ENCODE measurements at places on chromosomes 7 and 10.

DNA sequence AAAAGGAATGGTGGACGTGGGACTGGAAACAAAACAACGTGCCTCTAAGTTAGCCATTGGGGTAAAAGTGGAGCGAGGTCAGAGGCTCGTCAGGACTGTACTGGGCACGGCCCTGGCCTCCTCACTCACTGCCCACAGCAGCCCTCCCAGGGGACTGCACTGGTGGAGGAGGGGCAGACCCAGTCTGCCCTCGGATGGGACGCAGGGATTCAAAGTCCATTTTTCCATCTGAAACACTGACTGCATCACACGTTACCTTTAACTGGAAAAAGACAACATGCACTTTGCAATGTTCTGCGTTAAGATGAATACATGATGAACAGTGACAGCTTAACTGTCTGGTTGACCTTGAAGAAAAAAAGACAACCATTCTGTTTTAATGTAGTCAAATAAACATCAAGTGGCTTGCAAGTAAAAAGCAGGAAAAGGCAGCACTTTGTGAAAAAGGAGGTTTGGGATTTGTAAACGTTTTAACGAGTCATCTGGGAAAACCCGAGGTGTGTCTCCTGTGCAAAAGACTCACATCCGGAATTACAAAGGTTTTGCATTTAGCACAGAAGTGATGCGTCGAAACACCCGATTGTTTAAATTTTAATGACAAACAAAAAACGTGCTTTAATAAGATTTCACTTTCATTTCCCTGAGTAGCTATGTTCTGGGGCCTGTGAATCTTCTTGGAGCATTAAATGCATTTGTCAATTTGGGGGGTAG lies 18.8 kb downstream of the KLF6 start:
- no peak for DNase-seq

DNA sequence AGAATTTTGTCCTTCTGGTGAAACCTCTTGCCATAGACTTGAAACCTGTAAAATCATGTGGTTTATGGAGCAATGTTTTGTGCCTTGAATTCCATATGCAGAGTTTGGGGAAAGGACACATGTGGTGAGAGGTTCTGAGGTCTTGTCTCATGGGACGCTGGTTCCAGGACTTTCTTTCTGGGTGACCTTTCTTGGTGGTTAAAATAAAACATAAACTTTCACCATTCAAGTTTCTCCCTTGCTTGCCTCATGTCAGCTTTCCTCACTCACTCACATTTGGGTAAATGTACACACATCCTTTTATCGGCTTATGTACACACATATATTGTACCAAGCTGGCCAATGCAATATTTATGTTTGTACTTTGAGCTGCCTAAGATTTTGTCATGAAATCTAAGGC lies 144.9 kb upstream of the CELF2 start:
- no peak for DNase-seq

- DNase-seq: no peak
Measured at GRCh38 chr7:34227525-34227924, 322.2 kb downstream of the BMPER start.

GRCh38 chr10:119852822-119853221 lies 19.8 kb downstream of the MCMBP start:
- no peak for DNase-seq

GRCh38 chr7:2688409-2689342 lies 674 bp downstream of the AMZ1 start:
- DNase-seq: no peak

DNA sequence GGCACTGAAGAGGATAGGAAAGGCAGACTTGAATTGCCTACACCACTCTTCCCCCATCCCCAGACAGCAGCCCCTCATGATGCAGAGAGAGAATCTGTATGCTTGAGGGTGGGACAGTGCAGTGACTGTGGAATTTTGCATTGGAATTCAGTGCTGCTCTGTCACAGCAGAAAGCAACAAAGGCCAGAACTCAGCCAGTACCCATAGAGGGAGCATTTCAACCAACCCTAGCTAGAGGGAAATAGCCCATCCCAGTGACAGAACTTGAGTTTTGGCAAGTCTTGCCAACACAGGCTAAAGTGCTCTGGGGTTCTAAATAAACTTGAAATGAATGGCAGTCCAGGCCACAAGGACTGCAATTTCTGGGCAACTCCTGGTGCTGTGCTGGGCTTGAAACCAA lies 80.4 kb downstream of the TES start:
- DNase-seq: no peak

- no peak for DNase-seq
Measured at GRCh38 chr7:52540041-52540440, 495.4 kb upstream of the POM121L12 start.

DNA sequence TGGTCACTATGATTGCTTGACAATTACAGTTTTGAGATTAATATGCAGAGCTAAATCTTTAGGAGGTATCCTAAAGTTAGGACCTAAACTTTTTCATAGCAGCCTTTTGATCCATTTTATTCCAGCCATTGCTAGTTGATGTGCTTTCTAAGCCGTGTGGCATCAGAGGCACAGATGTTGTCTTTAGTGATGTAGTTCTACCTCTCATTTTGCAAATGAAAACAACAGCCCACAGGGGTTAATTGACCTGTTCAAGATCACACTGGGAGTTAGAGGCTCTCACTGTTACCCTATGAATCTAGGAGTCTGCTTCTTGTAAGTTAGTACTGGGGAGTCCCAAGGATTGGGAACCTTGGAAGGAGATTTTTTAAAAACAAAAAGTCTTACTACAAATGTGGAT lies 10.6 kb downstream of the AUTS2 start:
- DNase-seq: no peak

All from kidney (tissue), 22 donors.